ENCODE measurements at places on chromosomes 7 and 10.

DNA sequence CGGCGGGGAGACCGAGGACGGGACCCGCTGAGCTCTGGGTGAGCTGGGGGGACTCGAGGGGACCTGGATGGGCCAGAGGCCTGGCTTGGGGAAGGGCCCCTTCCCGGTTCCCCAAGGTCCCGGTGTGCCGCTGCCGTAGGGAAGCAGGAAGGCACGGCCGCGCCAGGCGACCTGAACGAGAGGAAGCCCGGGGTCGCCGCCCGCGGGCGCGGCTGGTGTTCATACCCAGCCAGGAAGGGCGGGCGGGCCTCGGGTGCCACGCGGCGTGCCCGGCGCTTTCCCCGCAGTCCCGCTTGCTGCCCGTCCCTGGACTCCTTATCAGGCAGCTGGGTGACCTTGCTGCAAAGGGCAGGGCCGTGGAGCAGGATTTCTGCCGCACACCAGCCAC lies 38.0 kb downstream of the ZNF777 start:
- DNase-seq: no peak

DNA sequence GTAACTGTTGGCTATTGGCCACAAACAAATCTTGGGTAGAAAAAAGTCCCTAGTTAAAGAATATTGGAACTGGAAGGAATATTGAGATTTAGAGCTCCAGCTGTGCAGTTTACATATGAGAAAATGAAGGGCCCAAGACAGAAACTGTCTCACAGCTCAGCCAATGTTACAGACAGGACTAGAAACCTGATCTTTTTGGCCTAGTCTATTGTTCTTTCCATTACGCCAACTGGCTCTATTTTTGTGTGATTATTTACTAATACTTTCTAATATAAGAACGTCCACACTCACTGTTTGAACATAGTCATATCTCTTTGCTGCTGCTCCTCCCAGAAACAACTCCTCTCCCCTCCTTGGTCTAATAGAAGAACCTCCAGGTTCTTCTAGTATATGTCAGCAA lies 1.2 kb downstream of the WEE2 start:
- no peak for DNase-seq

DNA sequence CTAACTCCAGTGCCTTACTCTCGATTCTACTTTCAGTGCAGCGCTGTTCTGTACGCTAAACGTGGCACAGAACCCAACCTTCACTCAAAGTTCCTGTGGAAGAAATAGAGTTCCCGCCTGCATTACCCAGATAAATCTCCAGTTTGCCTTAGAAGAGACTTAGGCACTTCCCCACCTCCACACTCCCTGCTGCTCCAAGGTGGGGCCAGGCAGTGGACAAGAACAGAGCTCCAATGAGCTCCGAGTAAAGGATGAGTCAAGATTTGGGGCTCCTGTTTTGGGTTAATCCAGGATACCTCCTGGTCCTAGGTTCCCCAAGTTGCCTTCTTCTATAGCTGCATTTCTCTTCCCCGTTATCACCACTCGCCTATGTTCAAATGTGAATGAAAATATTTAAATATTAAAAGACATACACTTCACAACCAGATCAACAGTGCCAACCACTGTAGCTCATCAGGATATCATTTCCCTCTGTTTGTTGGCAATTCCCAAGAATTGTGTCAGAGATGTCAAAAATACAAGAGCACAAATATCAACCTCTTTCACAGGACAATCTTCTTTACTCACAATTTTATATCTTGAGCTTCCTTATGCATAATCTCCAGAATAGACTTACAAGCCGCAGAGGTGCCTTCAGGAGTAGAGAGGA lies 48.0 kb downstream of the MALSU1 start:
- no peak for DNase-seq

- DNase-seq: no peak
Measured at GRCh38 chr10:97081621-97082235, 104.0 kb downstream of the SLIT1 start.

- no peak for DNase-seq
Measured at GRCh38 chr10:66844176-66844942, 81.5 kb upstream of the LRRTM3 start.

- DNase-seq: no peak
Measured at GRCh38 chr10:128070721-128071416, 55.4 kb downstream of the MKI67 start.

DNA sequence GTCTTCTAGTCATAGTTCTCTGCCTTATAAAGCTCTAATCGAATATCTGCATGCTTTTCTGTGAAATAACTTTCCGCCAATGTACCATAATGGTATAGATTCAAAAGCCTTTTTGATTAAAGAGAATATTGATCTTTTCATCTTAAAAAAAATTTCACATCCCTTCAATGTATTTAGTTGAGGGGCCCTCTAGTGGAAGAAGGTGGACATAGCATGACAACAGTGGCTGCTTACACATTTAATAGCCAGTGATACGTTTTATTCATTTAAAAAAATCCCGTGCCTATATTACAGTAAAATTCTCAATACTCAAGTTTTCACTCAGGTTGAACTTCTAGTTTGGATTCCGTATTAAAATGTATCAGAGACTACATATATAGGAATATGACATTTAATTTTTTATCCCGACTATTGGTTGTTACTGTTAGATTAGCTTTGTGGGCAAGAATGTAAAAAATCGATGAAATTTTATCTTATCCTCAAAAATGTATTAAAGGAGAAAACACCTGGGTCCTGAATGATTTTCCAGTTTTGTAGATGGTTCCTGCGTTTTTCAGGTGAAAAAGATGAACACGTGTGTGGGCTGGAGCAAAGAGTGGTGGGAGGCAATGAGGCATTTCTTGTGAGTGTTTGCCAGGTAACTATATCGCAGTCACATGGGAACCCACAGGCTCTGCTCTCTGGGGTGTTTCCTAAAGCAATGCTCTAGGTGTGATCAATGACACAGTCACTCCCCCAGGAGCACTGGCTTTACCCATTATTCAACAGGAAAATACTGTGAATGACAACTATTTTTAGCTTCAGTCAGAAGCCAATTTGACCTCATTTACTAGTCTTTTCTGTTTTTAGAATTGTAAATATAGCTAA lies 24.1 kb upstream of the PNLIP start:
- no peak for DNase-seq

DNA sequence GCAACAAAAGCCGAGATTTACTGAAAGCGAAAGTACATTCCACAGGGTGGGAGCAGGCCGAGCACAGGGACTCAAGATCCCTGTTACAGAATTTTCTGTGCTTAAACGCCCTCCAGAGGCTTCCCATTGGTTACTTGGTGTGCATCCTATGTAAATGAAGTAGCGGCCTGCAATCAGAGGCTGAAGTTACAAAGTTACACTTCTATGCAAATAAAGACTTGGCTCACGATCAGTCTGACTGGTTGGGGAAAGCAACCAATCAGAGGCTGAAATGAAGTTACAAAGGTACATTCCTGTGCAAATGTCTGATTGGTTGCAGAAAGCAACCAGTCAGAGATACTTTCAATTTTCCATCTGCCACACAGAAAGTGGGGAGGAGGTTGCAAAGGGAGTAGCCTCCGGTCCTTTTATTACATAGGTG lies 4.1 kb downstream of the ACBD7 start:
- DNase-seq: no peak

GRCh38 chr7:114413761-114414155 lies 857 bp upstream of the FOXP2 start:
- DNase-seq: no peak

- no peak for DNase-seq
Measured at GRCh38 chr7:107725138-107725740, 18.7 kb upstream of the CBLL1 start.

GRCh38 chr10:44186821-44187220 lies 198.1 kb downstream of the CXCL12 start:
- DNase-seq: no peak

DNA sequence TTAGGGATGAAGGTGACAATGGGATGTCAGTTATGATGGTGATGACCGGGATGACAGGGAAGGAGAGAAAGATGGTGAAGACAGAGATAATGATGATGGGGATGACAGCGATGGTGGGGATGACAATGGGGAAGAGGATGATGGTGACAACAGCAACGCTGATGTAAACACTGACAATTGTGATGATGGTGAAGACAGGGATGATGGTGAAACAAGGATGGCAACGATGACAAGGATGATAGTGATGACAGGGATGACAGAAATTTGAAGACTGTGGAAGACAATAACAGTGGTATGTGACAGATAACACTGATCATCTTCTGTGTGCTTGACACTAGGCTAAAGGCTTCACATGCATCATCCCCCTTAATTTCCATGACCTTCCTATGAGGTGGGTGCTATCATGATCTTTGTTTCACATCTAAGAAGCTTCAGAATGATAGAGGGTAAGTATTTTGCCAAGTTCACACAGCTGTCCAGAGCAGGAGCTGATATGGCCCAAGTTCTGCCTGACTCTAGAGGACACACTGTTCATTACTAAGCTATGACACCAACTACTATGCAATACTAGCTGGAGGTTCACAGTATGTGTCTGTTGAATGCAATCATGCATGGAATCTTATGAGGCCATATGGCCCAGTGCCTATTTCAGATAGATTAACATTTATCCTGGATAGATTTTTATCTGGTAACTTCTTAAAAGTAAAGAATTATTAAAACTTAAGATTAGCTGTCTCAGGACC lies 105.6 kb downstream of the RNLS start:
- no peak for DNase-seq

DNA sequence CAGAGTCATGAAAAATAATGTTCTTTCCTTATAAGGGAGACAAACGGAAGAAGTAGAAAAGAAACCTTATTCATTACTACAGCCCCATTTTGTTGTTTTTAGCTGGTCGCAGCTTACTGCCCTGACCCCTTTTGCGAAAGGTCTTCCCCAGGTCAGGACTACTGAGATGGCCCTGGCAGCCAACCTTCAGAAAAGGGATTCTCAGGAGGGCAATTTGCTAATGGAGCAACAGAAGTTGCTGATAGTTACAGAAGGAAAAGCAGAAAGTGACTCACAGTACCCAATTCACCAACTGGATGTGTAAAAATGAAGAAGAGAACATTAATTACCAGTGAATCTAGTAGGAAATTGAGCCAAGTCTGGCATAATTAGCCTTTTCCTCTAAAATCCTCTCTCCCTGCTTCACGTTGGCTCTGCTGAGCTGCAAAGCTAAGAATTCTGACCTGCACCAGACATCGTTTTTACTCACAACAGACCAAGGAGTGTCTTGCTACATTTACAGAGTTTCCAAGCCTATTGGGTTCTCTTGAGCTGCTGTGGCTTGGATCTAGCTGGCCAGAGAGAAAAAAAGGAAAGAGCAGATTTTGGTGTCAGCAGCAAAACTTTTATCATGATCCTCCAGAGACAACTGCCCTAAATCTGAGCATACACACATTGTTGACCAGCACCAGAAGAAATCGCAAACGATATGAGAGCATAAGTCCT lies 499.9 kb upstream of the FZD8 start:
- no peak for DNase-seq

DNA sequence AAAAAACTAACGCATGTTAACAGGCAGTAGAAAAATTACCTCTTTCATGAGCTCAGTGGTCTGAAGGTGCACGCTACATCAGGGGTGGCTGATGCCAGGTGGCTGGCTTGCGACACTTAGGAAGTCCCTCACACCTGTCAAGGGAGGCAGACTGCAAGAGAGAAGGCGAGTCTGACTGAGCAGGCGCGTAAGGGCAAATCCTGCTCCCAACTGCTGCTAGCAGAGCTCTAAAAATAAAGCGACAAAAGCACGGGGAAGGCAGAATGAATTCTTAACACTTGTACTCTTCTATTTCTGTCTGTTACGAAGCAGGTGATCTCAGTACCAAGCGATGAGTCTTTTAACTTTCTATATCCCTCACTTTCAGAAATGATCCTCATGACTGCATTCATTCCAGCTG lies 33.1 kb downstream of the CACNA2D1 start:
- DNase-seq: no peak

GRCh38 chr7:73932364-73932763 lies 71.4 kb downstream of the TMEM270 start:
- no peak for DNase-seq

DNA sequence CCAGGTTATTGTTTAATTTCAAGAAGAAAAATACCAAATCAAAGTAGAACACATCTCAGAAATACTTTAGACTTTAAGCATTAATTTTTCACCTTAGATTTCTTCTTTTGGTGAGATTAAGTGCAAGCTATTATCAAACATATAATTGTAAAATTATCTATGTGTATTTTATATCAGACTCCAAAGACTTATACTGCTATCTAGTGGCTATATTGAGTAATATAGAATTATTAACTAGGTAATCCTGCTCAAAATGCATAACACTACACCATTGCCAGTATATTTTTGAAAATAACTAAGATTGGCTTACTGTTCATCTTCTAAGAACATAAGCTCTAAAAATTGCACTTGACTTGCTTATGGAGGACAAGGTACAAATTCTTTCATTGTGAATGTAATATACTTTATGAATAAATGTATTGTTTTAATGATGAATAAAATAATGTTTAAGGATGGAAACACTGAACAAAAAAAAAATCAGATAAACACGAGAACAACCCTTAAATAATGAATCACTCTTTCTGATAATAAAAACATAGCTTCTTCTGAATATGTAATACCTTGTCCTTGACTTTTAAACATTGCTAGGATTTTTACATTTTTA lies 86.7 kb upstream of the GNAI1 start:
- DNase-seq: no peak

DNA sequence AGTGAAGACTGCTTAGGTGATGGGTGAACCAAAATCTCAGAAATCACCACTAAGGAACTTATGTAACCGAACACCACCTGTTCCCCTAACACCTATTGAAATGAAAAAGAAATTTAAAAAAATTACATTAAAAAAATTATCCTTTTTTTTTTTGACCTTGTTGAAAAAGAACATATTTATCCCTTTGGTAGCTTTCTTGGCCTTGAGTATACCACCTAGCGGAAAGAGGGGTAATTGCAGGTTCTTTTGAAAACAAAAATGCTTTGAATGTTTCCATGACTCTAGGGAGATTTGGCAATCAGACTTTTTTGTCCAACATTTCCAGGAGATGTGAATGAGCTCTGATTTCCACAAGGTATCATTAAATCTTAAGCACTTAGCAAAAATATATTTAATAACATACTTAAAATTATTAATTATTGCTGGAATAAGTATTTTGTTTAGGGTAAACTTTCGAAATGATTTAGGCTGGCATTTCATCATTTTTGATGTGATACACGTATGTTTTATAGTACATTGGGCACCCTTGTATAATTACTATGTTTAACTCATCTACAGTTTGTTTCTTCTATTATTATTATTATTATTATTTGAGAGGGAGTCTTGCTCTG lies 47.0 kb upstream of the ELMO1 start:
- DNase-seq: no peak

DNA sequence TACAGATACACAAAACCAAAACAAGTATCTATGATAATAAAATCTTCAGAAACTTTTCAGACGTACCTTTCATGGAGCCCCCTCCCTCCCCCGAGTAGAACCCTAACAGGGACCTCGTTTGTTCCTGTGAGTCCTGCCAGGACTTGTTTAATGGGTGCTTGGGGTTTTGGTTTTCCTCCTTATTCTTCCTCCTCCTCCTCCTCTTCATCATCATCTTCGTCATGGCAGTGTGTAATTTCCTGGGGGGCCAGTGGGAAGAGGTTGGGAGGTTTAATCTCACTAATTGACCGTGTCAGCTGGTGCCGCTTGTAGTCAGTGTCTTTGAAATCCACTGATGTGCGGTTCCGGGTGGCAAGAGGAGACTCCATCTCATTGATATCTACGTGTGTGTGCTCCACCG lies 103.6 kb downstream of the NT5C2 start:
- DNase-seq: no peak
